ENCODE measurements at places on chromosomes 11 and 22.

DNA sequence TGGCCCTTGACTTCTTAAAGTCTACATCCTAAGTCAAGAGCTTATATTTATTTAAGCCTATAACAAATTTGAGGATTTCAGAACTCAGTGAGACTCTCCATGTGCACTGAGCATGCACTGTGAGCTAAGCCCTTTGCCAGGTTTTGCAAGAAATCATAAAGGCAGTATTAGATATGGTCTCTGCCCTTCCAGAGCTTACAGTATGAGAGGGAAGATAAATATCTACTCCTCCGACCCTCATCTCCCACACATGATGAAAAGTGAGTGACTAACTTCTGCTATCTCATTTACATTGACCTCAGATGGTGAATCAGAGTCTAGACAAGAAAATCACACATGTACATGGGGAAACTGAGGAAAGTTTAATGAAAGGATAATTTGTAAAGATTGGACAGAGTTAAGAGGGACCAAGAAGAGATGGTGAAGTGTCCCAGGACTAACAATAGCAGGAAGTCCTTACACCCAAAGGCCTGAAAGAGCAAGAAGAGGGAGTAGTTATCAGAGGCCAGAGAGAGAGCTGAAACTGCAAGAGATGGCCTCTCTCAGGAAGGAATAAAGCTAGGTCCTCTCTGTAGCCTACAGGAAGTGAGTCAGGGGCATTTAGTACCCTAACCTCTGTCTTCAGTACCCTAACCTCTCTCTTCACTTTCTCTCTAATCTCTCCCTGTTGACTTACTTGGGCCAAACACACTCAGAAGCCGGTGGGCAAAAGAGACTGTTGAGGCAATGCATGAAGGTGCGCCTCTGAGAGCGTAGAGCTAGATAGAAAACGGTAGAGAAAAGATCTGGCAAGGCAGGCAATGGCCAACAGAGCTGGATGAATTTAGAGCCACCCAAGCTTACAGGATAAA, 23.0 kb upstream of the BLID start:
- DNase-seq, result no peak

DNA sequence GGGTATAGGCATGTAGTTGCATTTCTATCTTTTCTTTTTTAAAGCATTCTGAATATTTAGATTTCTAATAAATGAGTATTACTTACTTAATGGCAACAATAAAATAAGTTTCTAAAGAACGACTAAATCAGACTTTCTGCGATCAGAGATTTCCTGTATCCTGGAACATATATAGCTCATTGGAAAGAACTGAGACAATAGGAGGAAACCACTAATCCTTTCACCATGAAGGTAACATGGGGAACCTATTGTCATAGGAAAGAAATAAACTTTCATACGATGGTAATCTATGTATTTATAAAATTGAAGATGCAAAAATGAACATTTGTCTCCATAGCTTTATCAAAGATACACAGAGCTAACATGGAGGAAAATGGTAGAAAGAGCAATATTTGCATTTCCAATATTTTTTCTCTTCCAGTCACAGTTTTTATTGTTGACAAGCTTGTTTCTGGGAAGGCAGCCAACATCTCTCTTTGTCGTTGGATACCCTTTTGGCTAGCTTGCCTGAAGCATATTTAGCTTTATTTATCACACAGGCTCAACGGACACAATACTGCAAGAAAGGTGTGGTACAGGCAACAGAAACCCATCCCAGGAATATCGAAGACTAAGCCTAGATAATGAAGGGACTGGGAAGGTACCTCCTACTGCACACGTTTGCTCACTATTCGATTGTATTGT, 293.3 kb upstream of the MPPED2 start:
- DNase-seq, result no peak

DNA sequence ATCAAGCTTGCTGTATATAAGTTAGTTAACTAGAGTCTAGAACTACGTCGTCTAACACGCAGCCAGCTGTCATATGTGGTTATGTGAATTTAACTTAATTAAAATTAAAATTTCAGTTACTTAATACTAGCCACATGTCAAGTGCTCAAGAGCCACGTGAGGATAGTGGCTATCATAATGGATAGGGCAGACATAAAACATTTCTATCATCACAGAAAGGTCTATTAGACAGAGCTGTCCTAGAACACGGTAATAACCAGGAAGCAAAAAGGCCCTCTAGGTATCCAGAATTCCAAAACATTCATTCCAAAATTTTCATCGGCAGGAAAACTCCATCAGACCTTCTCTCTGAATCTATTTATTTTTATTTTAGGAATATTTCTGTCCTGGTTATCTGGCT, 123.9 kb downstream of the RBFOX2 start:
- no peak for DNase-seq

DNA sequence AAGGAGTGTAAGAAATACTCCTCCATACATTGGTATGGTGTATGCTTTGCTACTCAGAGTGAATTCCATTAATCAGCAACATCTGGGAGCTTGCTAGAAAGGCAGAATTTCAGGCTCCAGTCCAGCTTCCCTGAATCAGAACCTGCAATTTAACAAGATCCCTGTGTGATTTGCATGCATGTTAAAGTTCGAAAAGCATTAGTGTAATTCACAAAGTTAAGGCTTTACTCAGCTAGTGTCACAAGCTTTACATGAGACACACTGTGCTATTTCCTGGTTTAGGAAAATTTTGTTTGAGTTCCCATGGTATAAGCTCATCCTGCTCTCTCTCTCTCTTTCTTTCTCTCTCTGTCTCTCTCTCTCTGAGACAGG, 37.0 kb upstream of the HEPHL1 start:
- no peak for DNase-seq

- no peak for DNase-seq
These were observed 1.5 kb downstream of the PTPRJ start for GRCh38 chr11:47981667-47982404.

DNA sequence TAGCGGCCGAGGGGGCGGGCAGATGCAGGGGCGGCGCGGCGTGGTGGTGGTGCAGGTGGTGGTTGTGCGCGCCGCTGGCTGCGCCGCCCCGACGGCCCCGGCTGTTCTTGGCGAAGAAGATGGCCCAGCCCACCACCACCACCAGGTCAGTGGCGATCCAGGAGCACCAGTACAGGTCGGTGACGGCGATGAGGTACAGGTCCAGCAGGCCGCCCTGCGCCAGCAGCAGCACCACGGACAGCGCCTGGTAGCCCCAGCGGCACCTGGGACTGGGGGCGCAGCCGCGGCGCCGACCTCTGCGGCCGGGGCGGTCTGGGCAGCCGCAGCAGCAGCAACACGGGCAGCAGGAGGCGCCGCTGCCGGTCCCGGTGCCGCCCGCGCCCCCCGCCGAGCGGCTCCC, 879 bp downstream of the TMEM121B start:
- DNase-seq, result no peak

- no peak for DNase-seq
These were observed 38.1 kb upstream of the WNT11 start for GRCh38 chr11:76244316-76244851.

All from SHP77 treated with DMSO at 0.1 percent for 48 hours (cell line).